ENCODE measurements at places on chromosomes 4 and X. TPM values are rescaled to one million over a fixed set of nuclear protein-coding genes. Genes with fewer than 3 reads are reported as not detected.

MXRA5 gene
- total RNA-seq: 47.2 TPM

C4orf17 gene
- not detected for total RNA-seq

PF4V1 gene
- total RNA-seq: 0.27 TPM

OSTC gene
- total RNA-seq: 167 TPM

CDK16 gene
- 52.0 TPM for total RNA-seq

GPR173 gene
- 4.4 TPM for total RNA-seq

MAGEA12 gene
- total RNA-seq: not detected

PROM1 gene
- 61.3 TPM for total RNA-seq

PRKG2 gene
- total RNA-seq: 0.84 TPM

NCAPG gene
- 13.6 TPM for total RNA-seq

RAB39B gene
- total RNA-seq: 0.40 TPM

MID2 gene
- total RNA-seq: 11.3 TPM

PDE6B gene
- total RNA-seq: 12.0 TPM

SERPINA7 gene
- not detected for total RNA-seq

PRSS12 gene
- total RNA-seq: 7.1 TPM

EDA2R gene
- 2.6 TPM for total RNA-seq

NR0B1 gene
- total RNA-seq: 0.27 TPM
